NCI-H2107 (cell line): ENCODE measurements at places on chromosomes 2 and 18.

GRCh38 chr2:240949791-240950705, 43.9 kb downstream of the CROCC2 start:
- DNase-seq: no peak

- no peak for DNase-seq
Measured at GRCh38 chr2:44549856-44550255, 188.1 kb downstream of the CAMKMT start.

GRCh38 chr2:220241423-220241822, 614.0 kb downstream of the SLC4A3 start:
- DNase-seq: no peak

DNA sequence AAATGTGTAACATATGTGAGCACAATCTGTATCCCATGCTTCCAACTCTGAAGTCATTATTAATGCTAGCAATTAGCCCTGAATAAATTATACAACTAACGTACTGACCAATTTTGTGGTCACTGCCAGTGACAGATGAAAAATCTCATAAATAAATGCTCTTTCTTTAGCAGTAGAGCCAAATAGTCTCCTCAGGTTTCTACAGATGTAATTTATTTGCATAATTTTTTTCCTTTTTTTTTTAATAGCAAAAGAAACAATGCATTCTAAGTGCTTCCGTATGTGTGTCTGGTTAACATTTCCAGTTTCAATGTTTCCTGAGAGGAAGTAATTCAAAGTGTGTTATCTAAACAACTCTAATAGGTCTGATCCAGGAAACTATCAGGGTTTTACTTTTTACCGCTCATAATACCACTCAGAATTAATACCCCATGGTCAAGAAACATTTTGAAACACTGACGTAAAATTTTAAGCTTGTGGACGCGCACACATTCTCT, 108.4 kb downstream of the MEP1B start:
- no peak for DNase-seq

- DNase-seq: no peak
Measured at GRCh38 chr2:225693259-225693658, 293.7 kb downstream of the NYAP2 start.

DNA sequence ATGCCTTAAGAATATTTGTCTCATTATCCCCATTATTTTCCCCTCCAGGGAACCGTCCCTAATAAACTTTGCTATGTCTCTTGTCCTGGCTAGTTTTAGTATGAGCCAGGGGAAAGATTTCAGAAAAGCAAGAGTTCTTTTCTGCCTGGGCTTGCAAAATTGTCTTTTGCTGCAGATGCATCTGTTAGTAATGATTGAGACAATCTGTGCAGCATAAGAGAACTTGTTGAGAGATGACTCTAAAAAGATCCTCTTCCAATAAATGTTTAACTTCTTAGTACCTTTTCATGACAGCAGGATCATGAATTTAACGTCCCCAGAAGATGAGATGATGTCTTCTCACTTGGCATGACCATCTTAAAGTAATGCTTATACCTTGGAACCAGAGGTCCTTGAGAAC, 172.5 kb upstream of the CREB1 start:
- DNase-seq: no peak

DNA sequence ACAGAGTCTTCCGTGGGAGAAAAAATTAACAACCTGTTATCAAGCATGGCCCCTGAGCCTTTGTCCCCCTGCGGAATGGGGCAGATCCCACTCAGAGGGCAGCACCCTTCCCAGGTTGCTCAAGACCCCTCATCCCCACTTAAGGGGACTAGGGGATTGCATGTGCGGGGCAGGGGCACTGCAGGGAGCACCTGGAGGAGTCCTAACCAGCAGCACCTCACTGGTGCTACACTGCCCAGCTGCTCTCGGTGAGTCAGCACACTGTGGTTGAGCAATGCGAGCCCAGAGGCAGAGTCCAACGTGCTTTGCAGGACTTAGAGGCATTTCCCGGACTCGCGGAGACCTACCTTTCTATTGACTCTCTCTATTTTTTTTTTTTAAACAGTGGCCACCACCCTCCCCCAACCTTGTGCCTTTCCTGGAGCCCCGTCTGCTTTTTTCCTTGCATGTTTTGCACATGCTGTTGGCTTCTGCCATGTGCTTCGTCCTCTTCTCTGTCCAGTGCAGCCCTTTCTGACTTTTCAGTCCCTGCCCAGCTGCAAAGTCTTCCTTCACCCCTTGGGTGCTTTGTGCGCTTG, 74.0 kb downstream of the IL1R2 start:
- DNase-seq: no peak

DNA sequence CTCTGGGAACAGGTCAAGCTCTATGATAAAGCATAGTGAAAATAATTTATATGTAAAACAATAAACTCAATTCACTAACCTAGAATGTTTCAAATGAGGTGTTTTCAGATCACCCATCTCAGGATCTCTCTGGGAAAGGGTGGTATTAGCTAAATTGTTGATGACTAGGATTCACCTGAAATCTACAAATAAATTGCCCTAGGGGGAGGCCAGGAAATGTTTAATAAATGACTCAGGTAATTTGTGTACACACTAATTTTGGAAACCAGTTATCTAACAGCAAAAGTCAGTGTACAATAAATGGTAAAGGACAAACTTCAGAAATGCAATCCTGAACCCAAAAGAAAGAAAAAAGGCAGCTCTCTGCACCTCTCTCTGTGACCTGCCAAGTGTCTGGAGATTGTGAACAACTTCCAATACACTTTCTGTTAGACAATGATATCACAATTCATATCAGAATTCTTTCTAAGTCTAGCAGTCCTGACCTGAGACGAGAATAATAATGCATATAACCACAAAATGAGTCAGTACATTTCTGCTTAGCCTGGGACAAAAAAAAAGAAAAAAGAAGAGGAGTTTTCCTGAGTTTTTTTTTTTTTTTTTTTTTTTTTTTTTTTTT, 760.0 kb downstream of the EPHA4 start:
- no peak for DNase-seq

GRCh38 chr2:9692456-9693195, 61.8 kb upstream of the YWHAQ start:
- no peak for DNase-seq

- no peak for DNase-seq
Measured at GRCh38 chr2:203819434-203820133, 48.0 kb upstream of the CTLA4 start.

- DNase-seq: no peak
Measured at GRCh38 chr18:3132700-3133099, 87.1 kb downstream of the MYOM1 start.

DNA sequence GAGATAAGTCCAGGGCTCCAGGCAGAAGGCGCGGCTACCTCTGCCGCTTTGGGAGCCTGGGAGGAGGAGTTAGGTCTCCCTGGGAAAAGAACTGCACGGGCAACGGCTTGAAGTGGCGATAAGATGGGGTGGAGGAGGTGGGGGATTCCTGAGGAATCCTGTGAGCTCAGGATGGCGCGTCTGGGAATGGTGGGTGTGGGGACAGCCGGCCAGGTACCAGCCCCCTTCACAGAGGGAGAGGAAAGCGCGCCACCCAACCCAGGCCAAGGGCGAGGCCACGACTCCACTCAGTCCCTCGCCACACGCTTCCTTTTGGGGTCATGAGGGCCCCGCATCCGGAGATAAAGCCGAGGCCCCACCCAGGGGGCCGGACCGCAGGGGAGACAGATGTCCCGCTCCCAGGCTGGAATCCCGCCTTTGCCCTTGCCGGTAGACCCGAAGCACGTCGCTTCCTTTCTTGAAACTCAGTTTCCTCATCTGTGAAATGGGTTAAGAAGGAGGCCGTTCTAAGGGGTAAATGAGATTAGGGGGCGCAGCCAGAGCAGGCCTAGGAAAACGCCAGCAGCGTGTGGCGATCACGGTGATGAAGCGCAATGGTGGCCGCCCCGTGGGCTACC, 1.7 kb upstream of the CTDSP1 start:
- no peak for DNase-seq

DNA sequence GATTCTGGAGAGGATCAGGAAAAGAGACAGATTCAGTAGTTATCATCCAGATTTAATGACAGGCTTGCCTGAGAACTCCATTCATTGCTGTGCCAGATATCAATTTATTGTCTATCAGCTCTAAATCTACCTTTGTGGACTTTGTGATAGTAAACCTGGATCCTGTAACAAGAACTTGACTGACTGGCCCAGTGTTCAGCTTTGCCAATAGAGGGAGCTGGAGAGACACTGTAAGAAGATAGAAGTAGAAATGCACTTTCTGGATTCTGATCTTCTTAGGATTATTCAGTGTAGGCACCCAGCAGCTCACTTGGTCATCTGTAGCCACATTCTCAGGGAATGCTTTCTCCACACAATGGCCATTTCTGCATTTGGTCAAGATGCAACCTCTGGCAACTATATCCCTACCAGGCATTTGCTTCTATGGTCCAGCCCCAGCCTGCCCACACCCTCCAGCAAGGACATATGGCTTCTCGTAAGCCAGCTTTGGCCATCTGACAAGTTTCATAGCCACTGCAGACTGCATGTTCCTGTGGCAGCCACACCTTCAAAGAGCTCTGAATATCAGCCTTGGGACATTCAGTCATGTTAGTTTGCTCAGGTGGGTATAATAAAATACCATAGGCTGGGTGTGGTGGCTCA, 6.1 kb upstream of the SERPINB8 start:
- DNase-seq: peak; percentile 16

- DNase-seq: no peak
Measured at GRCh38 chr2:239566162-239566994, 165.6 kb upstream of the HDAC4 start.

DNA sequence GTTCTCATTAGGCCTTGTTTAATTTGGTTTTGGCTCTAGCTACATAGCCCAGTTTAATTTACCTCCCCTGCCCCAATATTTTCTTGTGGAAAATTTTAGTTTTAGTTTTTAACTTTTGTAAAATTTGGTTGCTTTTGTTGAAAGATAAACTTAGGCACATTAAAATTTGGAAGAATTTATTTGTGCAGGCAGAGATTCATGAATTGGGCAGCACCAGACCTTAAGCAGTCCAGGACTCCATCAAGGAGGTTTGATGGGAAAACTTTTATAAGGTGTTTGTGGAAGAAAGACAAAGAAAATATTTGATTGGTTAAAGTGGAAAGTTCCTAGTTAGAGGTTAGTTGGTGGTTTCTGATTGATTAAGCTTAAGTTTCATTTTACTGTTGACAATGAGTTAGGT, 16.4 kb upstream of the PNPT1 start:
- DNase-seq: no peak

DNA sequence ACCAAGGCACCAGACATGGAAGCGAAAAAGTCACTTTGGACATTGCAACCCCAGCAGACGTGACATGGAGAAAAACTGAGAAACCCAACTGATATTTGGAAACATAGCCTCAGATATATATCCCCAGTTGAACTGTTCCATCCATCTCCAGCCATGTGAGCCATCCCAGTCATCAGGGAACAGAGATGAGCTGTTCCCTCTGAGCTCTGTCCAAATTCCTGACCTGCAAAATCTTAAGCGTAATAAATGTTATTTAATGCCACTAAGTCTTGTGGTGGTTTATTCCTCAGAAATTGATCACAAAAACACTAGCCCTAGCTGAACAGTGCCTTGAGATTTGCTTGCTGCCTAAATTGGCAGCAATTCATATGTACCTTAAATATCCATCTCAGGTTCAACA, 182.8 kb downstream of the NRP2 start:
- DNase-seq: no peak

DNA sequence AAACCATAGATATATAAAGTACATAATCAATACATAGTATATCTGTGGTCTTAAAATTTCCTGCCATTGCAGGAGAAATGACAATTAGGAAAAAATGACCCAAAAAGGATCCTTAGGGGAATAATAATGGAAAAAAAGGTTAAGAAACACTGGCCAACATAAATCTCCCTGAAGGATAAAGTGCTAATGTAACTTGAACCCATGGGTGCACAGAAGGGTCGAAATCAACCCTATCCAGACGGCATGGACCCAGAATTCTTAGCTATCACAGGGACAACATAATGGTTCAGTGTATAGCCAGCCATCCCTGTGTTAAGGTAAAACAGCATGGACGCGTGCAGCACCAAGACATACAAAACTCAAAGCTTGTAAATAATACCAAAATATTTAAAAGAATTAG, 150.8 kb downstream of the DYM start:
- DNase-seq: no peak

GRCh38 chr2:195304310-195304709, 352.7 kb upstream of the SLC39A10 start:
- DNase-seq: no peak

GRCh38 chr2:135279209-135279608, 227.1 kb downstream of the RAB3GAP1 start:
- DNase-seq: no peak

DNA sequence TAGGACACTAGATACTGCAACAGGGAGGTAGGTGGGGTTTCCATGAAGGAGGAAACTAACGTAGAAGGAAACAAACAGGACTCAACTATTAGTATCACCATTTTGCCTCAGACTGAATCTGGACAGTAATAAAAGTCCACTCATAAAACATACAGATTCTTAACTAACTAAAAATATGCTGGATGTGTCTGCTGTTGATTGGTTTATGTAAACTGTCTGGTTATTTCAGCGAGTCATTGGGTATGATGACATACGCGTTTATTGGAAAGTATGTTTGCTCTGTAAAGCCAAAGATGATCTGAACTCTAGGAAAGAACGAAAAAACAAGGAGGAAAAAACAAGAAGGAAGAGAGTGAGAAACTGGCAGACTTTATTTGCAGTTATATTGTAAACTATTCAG, 1816.1 kb upstream of the LRRTM1 start:
- DNase-seq: no peak

- DNase-seq: no peak
Measured at GRCh38 chr2:205171261-205171940, 510.9 kb upstream of the NRP2 start.

GRCh38 chr2:96775160-96775559, 14.5 kb downstream of the CNNM4 start:
- DNase-seq: no peak

- DNase-seq: peak; percentile 39
Measured at GRCh38 chr18:23994361-23994902, 20.1 kb upstream of the TTC39C start.

DNA sequence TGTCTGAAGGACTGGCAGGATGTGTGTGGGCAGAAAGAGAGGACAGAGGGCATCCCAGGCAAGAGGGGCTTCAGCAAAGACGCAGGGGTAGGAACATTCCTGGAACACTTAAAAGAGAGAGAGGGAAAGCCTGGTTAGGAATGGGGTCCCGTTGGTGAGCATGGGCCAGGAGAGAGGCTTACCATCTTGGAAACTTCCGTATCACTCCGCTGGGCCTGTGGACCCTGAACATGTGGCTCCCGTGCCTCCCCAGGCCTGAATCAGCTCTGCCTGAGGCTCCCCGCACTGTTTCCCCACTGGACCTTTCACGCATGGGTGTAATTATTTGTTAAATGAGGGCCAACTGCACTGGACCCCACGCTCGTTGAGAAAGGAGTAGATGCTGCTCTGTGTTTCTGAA, 191.1 kb upstream of the GLI2 start:
- DNase-seq: no peak
